ENCODE measurements at places on chromosomes 3 and 15.

- H3K27me3 ChIP-seq: no peaks in the 10 kb centered on the region
- no peak overlapping the region for H3K4me3 ChIP-seq
- H3K4me1 ChIP-seq: peaks cover 3% of the 10 kb centered on the region
- DNase-seq: peak; percentile 40
- H3K36me3 ChIP-seq: no peaks in the 10 kb centered on the region
Observed at GRCh38 chr3:196662711-196663571, 23.4 kb downstream of the NRROS start.

GRCh38 chr3:4948395-4948794 is 30.8 kb upstream of the BHLHE40 start:
- no peak for DNase-seq
- no peaks in the 10 kb centered on the region for H3K27me3 ChIP-seq
- no peaks in the 10 kb centered on the region for H3K36me3 ChIP-seq
- H3K4me3 ChIP-seq: no peak overlapping the region

DNA sequence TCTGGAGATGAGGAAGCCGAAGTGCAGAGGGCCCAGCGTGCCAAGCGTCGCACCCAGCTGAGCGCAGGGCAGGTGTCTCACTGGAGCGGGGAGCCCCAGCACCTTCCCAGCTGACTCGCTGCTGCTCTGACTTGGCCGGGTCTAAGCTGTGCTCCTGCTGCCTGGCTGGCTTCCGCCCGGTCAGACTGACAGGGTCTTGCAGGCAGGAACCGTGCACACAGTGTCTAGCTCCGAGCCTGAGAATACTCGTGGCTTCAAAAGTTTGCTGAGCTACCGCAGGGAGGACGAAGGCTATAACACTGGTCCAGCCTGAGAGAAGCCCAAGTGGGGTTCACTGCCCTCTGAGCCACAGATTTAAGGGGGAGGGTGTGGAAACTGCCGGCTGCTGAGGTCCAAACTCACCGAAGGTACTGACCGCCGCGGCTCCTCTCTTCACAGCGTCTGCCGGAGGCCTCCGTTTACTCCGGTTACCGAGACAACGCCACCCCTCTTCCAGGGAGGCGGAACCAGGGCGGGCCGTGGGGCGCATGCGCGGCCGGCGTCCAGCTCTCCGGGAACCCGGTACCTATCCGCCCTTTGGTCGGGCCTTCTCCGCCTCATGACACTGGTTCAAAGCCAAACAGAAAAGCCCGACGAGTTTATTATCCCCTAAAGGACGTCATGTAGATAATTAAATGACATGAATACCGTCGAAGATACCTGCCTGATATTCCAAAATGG is at the start of gene CFAP44:
Gene CFAP44 (minus strand): TSS at position 443 of the 720 bp plus-strand sequence. CDS start 7,829 bp downstream, outside the sequence.
- peak within 1 kb of the TSS; percentile 43 for H3K27ac ChIP-seq
- peaks cover 2% of the 10 kb centered on the region for H3K4me1 ChIP-seq
- no peaks in the 10 kb centered on the region for H3K27me3 ChIP-seq
- peak; percentile 75 for DNase-seq
- H3K36me3 ChIP-seq: no peaks in the 10 kb centered on the region

DNA sequence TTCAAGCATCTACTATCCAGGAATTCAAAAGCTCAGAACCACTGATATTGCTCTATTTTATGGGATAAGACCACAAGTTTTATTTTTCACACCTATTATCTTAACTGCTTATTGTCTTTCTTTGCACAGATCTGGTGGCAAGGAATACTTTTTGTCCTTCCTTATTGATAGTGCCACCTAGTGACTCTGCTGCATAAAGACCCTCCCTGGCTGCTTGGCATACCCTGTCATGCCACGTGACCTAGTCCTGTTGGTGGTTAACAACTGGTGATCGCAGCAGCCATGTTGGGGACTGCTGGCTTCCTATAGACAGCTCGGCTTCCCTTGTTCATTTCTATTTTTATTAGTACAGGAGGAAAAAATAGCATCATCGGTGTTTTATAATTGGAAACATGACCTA is 236.3 kb downstream of the MEX3B start:
- H3K27ac ChIP-seq: no peak overlapping the region
- no peak for DNase-seq
- no peaks in the 10 kb centered on the region for H3K27me3 ChIP-seq
- no peak overlapping the region for H3K4me3 ChIP-seq

DNA sequence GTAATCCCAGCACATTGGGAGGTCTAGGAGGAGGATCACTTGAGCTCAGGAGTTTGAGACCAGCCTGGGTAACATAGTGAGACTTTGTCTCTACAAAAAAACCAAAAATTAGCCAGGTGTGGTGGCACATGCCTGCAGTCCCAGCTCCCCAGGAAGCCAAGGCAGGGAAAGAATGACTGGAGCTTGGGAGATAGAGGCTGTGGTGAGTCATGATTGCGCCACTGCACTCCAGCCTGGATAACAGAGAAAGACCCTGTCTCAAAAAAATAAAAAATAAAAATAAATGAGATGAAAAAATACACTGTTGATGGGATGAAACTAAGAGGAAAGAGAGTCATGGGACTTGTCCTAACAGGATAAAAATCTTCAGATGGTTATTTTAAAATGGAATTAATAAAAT is 137.6 kb downstream of the IMPG2 start:
- H3K27me3 ChIP-seq: no peaks in the 10 kb centered on the region
- no peak overlapping the region for H3K27ac ChIP-seq
- H3K4me3 ChIP-seq: no peak overlapping the region
- H3K4me1 ChIP-seq: no peaks in the 10 kb centered on the region
- DNase-seq: peak; percentile 29

DNA sequence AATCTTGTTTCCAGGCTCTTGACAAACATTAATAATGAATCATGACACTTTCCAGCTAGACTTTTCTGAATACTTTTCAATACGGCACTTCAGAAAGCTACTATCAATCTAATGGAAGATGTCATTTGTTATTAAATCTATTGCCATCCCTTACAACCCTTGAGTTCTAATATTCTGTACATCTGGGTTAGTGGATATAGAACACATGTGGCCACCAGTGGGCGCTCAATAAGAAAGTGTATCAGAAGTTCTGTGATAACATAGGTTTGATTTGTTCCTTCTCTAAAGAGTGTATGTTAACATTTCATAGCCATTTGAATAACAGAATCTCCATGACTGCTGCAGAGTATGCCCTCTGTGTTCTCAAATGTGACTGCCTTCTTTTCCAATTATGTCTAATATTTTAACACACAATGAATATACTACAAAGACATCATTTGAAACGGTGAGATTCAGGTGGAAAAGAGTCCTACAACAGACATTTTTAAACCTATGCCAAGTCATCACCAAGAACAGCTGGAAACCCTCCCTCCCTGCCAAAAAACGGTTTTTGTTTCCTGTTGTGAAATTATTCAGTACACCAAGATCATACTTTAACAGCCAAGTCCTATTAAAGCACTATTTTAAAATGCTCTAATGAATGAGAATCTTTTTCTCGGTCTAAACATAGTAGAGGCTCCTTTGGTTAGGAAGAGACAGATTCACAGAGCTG is 22.2 kb downstream of the ALDH1A2 start:
- no peaks in the 10 kb centered on the region for H3K4me1 ChIP-seq
- peak; percentile 58 for DNase-seq
- no peak overlapping the region for H3K27ac ChIP-seq
- H3K4me3 ChIP-seq: no peak overlapping the region

GRCh38 chr3:8962226-8962861 is 928 bp downstream of the RAD18 start:
- peak overlapping the region; percentile 97 for H3K4me3 ChIP-seq
- H3K27ac ChIP-seq: peak overlapping the region; percentile 90
- H3K27me3 ChIP-seq: no peaks in the 10 kb centered on the region
- no peaks in the 10 kb centered on the region for H3K36me3 ChIP-seq

DNA sequence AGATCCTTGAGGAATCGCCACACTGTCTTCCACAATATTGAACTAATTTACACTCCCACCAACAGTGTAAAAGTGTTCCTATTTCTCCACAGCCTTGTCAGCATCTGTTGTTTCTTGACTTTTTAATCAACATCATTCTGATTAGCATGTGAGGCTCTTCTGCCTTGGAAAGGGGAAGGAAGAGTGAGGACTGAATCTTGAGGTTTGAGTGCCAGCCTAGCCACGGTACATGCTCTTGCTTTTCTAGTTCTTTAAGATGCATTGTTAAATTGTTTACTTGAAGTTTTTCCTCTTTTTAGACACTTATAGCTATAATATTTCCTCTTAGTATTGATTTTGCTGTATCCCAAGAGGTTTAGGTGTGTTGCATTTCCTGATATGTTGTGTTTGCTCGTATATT is 596.1 kb downstream of the OTOL1 start:
- H3K4me1 ChIP-seq: no peaks in the 10 kb centered on the region
- no peak overlapping the region for H3K27ac ChIP-seq
- DNase-seq: no peak

DNA sequence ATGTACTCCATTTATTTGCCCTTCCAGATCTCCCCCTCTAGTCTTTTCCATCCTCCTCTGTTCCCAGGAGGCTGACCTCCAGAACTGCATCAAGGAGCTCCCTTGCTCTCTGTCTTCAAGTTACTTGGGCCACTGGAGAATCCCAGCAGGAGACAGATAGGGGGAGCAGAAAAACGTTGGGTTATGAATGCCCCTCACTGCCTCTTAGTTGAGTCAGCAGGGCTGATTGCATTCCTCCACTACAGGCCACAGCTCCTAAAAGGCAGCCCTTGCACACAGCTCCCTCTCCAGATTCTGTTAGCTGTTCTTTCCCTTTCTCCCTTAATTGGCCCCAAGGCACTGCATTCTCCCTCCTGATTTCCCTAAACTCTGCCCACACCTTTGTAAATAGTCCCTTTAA is 12.4 kb upstream of the CEP152 start:
- DNase-seq: no peak
- no peak overlapping the region for H3K27ac ChIP-seq
- H3K4me3 ChIP-seq: no peak overlapping the region
- no peaks in the 10 kb centered on the region for H3K27me3 ChIP-seq
- no peaks in the 10 kb centered on the region for H3K36me3 ChIP-seq

GRCh38 chr15:60526127-60526616 is 47.2 kb upstream of the ICE2 start:
- H3K27me3 ChIP-seq: no peaks in the 10 kb centered on the region
- no peak overlapping the region for H3K27ac ChIP-seq
- no peak overlapping the region for H3K4me3 ChIP-seq
- no peak for DNase-seq
- H3K36me3 ChIP-seq: no peaks in the 10 kb centered on the region

DNA sequence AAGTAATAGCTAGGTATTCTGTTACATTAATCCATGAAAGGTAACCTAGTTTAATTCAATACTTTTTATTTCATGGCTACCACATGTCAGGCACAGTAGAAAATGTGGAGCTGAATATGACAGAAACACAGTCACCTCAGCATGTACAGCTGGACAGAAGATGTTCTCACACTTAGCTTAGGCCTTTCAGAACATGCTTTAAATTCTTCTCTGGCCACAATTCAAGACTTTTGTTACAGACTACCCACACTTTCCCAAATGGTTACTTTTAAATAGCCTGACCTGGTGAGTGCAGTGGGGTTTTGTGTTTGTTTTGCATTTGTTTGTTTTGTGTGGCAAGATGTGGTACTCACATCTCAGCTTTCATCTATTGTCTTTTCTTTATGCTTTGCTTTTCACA is 1079.5 kb downstream of the IGSF11 start:
- no peaks in the 10 kb centered on the region for H3K36me3 ChIP-seq
- H3K27me3 ChIP-seq: no peaks in the 10 kb centered on the region
- no peak overlapping the region for H3K4me3 ChIP-seq
- peak; percentile 67 for DNase-seq
- H3K4me1 ChIP-seq: no peaks in the 10 kb centered on the region

DNA sequence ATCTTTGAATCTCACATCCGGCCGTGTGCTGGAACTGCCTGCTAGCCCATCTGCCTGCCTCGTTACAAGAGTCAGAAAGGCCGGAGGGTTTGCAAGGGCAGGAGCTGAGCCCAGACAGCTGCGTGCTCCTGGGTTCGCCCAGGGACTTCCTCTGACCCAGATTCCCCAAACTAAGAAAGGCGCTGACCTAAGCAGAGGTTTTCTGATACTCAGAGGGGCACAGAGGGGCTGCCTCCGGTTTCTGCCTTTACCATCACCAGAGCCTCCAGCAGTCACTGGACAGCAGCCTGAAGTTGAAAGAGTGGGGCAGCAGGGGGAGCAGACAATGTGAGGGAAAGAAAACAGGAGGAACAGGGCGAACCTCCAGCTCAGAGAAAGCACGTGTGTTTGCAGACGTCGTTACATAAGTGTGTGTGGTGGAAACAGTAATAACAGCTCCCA is 33.4 kb upstream of the RAD18 start:
- peak; percentile 52 for DNase-seq
- H3K27me3 ChIP-seq: no peaks in the 10 kb centered on the region
- H3K36me3 ChIP-seq: no peaks in the 10 kb centered on the region
- no peak overlapping the region for H3K27ac ChIP-seq
- H3K4me3 ChIP-seq: no peak overlapping the region
- H3K4me1 ChIP-seq: no peaks in the 10 kb centered on the region

- peaks cover 13% of the 10 kb centered on the region for H3K4me1 ChIP-seq
- peak overlapping the region; percentile 20 for H3K4me3 ChIP-seq
- peak overlapping the region; percentile 79 for H3K27ac ChIP-seq
Observed at GRCh38 chr15:96350934-96351724, 20.6 kb downstream of the NR2F2 start.

GRCh38 chr3:10523561-10523960 is 18.2 kb upstream of the ATP2B2 start:
- H3K36me3 ChIP-seq: no peaks in the 10 kb centered on the region
- no peak overlapping the region for H3K27ac ChIP-seq
- no peak for DNase-seq
- no peak overlapping the region for H3K4me3 ChIP-seq
- no peaks in the 10 kb centered on the region for H3K27me3 ChIP-seq

DNA sequence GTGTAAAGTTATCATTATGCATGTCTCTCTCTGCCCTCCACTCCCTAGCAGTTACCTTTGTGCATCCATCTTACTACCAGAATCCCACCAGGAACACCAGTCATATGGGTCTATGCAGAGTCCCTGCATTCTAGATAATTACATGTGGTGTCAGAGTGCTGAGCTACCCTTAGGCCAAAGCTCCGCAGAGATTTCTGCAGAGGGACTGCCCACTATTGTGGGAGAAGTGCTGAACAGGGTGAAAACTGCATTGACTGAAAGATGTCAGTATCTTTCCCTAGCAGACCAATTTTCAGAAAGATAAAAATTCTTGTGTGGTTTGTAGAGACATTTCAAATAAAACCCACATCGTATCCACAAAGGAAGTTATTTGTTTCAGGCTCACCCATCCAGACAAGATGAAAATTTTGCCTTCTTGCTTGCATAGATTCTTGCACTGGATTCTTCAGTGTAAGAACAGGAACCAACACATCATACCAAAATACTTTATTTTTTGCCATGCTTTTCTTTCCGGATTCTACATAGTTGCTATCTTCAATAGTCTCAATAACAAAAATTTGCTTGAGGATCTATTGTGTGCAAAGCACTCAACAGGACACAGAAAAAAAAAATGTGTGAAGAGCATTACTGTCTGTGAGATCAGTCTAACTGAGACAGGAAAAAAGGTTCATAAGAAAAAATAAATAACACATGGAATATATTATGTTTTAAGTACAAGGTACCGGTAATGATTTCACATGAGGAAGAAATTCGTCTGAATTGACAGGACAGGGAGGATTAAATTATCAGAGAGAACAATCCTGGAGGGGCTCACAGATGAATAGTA is 32.0 kb upstream of the CCDC80 start:
- peak overlapping the region; percentile 74 for H3K27ac ChIP-seq
- DNase-seq: no peak
- no peak overlapping the region for H3K4me3 ChIP-seq
- H3K4me1 ChIP-seq: peaks cover 22% of the 10 kb centered on the region

All from fibroblast of lung (primary cell).